ENCODE measurements at places on chromosomes 7 and 10.
A peak's percentile ranks its signal among the peaks of the same experiment; 100 is the strongest.

- no peak for DNase-seq
Measured at GRCh38 chr10:17213646-17214349, 12.3 kb upstream of the TRDMT1 start.

DNA sequence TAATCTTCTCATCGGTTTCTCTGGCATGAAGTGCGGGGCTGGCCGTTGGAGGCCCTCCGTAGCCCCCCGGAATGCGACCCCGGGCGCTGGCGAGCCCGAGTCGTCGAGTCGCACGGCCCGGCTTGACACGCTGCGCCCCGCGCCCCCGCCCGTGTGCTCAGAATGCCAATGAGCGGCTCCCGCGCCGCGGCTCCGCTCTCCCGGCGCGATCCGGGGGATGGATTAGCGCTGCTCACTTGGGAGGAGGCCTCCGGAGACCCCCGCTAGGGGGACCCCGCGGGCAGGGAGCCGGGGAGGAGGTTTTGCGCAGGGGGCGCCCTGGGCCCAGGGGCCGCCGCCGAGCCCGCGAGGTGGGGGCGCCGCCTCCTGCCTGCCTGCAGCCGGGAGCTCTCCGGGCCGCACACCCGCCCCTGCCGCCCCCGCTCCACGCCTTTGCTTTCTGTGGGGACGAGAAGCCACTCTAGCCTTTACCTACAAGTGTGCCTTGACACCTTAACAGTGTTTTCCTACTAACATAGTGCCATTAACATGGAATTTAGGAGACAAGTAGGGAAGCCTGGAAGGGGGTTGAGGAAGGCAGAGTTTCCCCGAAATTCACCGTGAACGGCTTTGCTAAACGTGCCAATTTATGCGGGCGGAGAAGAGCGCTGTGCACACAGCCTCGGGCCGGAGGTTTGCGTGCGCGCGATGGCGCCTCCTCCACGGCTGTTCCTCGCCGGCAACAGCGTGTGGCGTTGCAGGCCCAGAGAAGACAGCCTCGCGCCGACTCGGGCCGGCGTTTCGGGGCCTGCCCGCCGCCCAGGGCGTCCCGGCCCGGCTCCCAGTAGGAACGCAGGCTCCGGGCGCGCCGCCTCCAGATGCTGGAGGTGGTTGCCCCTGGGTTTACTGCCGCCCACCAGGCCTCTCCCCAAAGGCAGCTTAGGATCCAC, 7.1 kb downstream of the SHH start:
- DNase-seq: peak; percentile 75

- DNase-seq: no peak
Measured at GRCh38 chr7:97407106-97407505, 289.6 kb downstream of the SDHAF3 start.

DNA sequence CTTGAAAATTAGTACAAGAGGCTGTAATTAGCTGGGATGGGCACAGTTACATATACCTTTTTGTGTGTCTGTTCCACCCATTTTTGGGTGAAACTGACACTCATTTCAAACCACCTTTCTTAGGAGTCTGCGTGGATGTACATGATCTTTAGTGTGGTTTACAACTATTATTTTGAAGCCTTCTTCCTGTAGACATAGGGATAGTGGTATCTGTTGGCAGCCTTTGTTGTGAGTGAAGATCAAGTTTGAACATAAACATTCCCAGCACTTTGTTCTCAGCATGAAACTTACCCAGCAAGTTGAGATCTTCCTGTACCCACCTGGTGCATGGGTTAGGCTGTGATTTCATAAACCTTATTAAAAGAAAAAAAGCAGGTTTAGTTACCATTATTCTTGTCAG, 2.0 kb downstream of the BAG3 start:
- DNase-seq: no peak

GRCh38 chr7:3152714-3153113, 109.0 kb upstream of the CARD11 start:
- DNase-seq: no peak

GRCh38 chr10:132845780-132846595, 60.0 kb upstream of the NKX6-2 start:
- DNase-seq: no peak

DNA sequence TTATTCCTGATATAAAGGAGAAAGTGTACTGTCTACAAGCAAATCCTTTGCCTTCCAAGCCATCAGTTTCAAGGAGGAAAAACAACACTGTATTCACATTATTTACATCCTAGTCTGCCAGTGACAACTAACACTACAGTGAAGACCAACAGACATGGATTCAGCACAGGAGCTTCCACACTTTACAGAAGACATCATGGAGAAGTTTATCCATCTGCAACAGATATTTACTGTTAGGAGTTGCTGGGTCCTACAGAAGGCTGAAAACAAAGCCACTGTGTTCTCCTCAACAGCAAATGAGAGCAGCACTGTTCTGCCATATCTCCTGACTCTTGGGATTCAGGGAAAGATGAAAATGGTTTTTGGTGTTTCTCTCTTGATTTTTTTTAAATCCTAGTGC, 31.9 kb downstream of the NAPEPLD start:
- no peak for DNase-seq

DNA sequence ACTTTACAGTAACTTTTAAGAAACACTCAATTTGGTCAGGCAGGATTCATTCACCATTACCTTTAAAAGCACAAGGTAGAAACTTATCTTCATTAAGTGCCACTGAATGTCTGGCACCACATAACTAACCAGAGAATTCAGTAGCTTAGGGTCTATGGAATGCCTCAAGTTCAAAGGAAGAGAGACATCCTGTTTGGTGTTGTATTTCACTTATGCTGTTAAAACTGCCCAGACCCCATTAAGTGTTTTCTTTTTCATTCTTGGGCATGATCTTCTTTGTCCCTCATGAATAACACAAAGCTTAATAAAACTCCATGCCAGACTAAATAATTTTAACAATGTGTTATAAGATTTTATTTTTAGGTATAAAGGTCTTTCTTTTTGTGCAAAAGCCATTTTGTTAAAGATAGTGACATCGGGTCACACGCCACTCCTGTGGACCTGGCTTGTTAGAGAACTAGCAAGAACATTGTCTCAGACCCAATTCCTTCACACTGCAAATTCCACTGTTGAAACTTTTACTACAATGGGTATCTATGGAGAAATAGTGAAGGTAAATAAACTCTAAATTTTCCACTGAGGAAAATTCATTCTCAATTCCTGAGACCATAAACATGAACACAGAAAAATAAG, 221.0 kb downstream of the TWIST1 start:
- no peak for DNase-seq

- no peak for DNase-seq
Measured at GRCh38 chr10:50931948-50932431, 46.6 kb upstream of the A1CF start.

- DNase-seq: no peak
Measured at GRCh38 chr10:116670706-116671105, 50.0 kb downstream of the PNLIPRP2 start.

GRCh38 chr7:55339033-55340000, 25.8 kb upstream of the LANCL2 start:
- no peak for DNase-seq

DNA sequence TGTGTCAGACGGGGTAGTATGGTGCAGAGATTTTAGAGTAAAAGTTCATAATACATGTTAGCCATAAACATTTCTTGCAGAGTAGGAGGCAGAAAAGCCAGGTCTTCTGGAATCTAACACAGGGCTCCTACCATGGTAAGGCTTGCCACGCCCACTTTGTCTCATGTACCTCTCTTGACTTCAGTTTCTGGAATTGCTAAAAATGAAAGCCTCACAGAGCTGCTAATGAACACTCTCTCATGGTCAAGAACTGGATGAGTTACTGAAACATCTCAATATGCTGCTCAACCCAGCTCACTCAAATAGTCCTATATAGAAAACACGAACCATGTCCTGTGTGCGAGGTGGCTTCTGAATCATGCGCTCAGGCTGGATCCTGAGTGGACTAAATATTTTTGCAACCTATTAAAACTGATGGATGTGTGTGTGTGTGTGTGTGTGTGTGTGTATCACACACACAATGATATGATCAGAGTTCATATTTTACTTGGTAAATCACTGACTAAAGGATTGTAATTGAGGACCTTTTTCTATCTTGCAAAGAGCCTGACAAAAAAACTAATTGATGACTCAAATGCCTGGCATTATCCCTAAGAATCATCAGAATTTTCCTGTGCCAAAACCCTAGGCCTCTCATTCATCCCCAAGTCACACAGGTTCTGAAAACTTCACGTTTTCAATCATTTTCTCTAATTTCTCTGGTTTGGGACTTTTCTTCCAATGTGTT, 1306.6 kb downstream of the XPNPEP1 start:
- no peak for DNase-seq

DNA sequence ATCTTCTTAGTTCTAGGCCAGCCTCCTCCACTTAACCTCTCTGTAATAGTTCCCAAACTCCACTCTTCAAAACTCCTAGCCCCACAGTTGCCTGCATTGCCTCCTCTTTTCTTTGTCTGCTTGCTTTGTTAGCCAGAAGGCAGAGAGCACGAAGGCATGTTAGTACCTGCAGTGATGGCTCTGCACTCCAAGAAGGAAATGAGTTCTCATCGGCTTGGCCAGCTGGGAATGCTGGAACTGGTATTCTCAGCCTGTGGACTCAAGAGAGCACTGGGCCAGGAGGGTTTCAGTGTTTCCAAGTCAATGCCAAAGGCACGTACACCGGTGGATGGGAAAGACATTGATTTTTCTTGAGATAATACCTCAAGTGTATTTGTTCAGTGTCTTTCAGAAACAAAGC, 66.3 kb upstream of the HABP2 start:
- no peak for DNase-seq

GRCh38 chr7:55366461-55367070, 1.4 kb downstream of the LANCL2 start:
- no peak for DNase-seq

DNA sequence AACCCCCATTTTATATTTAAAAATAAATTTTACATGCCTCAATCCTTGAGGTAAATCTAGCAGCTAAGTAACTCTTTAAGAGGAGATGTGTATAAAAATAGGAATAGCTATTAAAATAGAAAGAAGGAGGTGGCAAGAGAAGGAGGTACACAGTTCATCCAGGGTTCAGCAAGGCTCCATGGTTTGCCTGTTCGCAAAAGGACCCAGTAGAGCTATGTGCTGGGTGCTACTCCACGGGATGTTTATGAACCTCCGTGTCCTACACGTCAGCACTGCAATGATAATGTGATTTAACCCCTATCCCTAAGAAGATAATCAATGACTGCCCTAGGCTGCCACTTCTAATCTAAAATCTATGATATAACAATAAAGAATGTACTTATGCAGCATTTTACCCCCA, 926 bp upstream of the DENND11 start:
- no peak for DNase-seq

GRCh38 chr7:138481447-138482380, 21.7 kb downstream of the TRIM24 start:
- no peak for DNase-seq

- DNase-seq: no peak
Measured at GRCh38 chr10:125553091-125553490, 129.9 kb downstream of the TEX36 start.

- DNase-seq: no peak
Measured at GRCh38 chr10:125107166-125107949, 53.0 kb downstream of the CTBP2 start.

DNA sequence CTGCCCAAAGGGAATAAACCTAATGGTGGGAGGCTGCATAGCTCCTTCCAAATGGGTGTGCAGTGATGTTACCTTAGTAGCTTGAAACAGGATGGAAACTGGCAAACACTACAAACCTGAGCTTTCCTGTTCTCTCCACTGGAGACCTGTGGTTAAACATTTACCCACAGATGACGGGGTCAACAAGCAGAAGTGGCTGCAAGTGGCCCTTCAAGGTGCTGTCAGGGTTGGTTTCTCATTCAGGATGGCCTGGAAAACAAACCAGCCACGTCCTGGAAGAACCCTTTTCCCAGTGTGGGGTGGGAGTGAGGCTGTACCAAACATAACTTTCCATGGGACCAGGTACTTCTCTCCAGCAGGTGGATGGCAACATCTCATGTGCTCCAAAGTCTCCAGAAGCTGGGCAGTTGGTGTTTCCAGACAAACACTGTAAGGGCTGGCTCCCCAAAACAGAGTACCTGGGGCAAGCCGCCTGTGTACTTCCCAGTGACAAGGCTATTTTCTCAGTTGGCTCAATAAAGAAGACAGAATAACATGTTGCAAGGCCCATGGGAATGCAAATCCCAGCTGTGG, 67.5 kb downstream of the DNAJB9 start:
- DNase-seq: no peak

DNA sequence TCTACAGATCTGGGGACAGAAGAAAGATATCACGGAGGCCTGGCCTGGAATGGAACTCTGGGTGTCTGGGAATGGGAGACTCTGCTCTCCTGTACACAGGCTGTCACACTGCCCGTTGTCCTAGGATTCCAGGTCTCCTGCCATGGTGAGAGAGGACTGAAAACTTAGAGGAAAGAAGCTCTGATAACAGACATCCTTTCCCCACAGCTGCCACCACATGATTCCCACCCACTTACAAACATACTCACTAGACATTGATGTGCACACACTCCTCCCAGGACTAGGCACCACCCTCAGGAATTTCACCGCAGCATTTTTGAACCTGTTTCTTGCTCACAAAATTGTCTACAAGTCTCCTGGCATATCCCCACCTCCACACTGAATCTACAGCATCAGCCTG, 5.7 kb downstream of the ZNF92 start:
- DNase-seq: no peak

- no peak for DNase-seq
Measured at GRCh38 chr10:101767600-101767945, 8.3 kb downstream of the FGF8 start.

DNA sequence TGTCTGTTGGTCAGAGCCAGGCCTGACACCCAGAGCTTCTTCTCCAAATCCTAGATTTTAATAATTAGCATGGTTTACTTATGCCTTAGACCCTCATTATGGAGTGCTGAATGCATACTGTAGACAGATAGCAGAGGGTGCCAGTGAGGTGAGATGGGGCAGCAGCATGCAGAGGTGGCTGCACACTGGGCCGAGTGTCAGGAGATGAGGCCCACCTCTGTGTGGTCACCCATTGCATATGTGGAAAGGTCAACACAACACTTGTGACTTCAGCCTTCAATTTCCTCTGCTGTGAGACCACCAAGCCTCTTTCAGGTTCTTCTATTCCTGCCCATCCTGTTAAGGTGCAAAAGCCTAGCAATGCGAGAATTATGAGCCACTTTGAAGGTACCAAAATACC, 39.7 kb upstream of the NMT2 start:
- DNase-seq: no peak

- DNase-seq: no peak
Measured at GRCh38 chr7:112129655-112130323, 76.4 kb downstream of the DOCK4 start.

GRCh38 chr7:91541641-91542040, 277.4 kb downstream of the FZD1 start:
- DNase-seq: no peak

DNA sequence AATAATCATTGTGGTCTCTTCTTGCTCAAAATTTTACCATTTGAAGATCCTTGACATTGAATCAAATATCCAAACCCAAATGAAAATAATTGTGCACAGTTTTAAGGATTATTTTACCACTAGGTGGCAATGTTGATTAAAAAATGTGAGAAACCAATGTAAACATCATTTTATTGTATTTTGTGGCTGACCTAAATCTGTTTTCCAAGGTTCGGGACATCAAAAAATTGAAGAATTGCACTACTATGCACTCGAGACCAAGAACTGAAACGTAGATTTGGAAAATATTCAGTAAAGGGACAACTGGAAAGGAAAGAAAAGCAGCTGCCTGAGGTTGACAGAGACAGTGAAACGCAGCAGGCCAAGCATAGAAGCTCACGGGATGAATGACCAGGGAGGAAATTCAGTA, 259.3 kb downstream of the SNX13 start:
- DNase-seq: no peak
